ENCODE measurements at places on chromosomes 2 and 18.
A peak's percentile ranks its signal among the peaks of the same experiment; 100 is the strongest.

GRCh38 chr2:28329184-28329583 is 63.5 kb upstream of the FOSL2 start:
- no peak for DNase-seq

DNA sequence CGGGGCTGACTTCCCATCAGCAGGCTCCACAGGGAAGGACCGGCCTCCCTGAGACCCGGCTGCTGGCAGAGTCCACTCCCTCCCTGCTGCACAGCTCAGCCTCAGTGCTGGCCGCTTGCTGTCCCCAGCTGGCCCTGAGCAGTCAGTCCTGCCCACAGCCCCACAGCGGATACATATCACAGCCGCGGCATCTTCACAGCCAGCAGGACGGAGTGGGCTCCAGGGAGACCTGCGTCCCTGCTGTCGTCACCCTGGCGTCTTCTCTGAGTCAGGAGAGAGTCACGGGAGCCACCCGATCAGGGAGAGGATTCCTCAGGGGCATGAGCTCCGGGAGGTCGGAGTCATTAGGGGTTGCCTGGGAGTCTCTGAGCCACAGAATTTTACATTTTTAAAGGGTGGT is 13.1 kb upstream of the SNTG2 start:
- DNase-seq: peak; percentile 43

DNA sequence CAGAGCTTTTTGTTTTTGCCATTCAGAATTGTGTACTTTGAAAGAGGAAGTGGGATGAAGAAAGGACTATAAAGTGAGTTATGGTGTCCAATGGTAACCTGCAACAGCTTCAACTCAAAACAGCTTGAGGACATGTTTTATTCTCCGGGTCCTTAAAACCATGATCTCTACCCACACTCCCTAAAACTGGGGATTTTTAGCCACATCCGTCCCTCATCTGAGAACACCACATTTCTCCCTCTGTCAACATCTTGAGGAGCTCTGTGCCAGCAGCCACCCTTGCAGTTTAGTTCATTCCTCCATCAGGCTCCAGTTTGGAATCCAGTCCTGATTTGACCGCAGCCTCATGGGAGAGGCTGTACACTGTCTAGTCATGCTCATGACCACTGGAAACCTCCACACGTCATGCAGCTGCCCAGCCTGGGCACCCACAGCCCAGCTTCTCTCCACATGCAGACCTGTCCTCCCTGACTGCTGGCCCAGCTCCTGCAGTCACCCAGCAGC is 62.6 kb downstream of the C18orf63 start:
- DNase-seq: no peak

- no peak for DNase-seq
These were observed 34.9 kb upstream of the APCDD1 start for GRCh38 chr18:10419420-10420103.

DNA sequence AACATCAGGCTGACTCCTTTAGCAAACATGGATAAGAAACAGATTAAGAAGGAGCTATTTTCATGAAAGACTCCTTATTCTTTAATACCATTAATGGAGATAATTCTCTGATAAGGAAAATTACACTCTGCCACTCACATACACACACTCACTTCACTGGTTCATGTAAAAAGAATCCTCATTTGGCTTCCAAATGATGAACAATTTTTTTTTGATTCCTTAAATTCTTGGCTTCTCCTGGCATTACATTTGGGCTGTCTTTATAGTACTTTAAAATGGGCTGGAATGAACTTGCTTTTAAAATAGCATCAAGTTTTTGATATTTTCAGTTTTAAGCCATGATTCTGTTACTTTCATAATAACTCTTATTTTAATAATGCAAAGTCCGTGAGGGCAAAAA is 328.6 kb downstream of the SLC8A1 start:
- DNase-seq: no peak

GRCh38 chr18:42348722-42349121 is 393.7 kb downstream of the PIK3C3 start:
- DNase-seq: no peak

GRCh38 chr2:187224989-187225388 is 223.1 kb downstream of the CALCRL start:
- DNase-seq: no peak

GRCh38 chr2:212311807-212312404 is 226.7 kb downstream of the ERBB4 start:
- no peak for DNase-seq

DNA sequence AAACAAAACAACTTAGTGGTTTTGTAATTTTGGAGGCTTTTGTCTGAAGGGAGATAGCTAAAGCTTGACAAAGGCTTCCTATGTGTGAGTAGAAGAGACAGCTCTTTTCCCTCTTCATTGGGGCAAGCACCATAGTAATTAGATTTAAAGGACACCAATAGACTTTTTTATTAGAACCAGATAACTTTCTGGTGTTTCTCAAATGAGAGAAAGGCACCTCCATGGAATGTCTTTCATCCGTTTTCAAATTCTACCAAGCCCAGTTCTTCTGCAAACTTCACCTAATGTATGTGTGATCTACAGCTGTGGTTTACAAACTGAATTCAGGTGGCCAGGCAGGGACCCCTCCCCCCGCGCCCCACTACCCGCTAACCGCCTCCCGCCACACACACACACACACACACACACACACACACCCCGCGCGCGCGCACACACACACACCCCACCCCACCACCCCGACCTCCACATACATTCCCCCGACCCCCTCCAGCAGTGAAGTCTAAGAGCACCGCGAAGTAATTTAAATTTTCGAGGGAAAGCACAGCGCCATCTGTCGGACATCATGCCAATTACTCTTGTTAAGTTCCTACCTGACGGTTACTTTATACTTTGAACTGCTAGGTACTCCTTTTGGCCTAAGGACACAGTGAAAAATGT is 31.6 kb upstream of the PPP1R1C start:
- peak; percentile 63 for DNase-seq

DNA sequence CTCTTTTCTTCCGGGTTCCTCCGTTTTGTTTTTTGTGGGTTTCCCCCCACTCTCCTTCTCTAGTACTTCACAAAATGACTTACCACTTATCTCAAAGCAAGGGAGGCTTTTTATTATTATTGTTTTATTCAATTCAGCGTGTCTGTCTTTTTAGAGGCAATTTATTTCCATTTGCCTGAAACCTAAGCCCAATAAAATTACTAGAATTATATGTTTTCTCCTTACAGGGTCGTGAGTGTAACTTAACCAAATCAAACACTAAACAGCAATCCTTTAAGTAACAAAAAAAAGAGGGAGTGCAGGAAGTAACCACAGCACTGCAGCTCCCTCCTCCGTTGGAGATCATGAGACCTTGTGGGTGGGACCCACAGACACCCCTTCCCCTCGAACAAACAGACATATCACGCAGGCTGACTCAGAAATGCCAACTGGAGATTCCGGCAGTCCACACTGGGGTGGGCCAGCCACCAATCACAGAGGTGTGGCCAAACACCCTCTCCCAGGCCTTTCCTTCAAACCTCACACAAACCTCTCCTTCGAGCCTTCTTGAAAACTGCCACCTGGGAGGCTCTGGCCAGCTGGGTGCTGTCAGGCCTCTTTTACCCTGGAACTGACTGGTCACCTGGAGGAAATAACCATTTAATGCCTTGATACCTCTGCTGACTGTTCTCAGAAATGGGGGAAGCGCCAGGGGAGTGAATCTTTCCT is 207.1 kb upstream of the SMAD2 start:
- DNase-seq: no peak

DNA sequence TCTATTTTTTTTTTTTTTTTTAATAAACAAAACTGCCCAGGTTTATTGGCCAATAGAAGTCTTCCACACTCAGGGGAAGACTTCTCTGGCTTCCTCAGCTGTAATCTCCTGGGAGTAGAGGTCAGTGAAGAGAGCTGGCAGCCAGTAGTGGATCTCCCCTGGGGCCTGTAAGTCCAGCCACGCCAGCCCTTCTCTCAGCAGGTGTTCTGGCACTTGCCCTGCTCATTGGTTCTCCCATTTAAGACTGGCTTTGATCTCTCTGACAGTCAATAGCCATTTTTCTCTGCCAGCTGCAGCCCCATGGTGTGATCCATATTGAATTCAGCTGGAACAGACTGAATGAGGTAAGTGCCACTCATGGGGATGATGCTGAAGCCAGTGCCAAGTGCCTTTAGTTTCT is 170.6 kb upstream of the SPHKAP start:
- no peak for DNase-seq

DNA sequence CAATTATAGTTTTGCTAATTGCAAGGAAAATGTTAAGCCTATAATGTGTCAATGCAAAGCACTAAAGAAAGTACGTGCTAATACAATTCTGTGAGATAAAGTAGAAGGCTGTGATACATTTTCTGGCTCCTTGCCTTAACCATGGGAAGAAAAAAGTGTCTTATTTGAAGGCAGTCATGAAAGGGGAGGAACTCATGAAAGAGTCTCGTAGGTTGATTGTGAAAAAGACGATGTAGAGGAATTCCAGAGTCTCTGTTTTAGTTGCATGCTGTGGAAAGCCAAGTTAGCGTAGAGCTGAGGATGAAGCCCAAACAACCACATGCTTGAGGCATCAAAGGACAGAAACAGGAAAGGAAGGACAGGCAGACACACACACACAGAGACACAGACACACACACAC is 214.1 kb downstream of the MEIS1 start:
- no peak for DNase-seq

GRCh38 chr18:79765491-79766245 is 32.1 kb upstream of the KCNG2 start:
- peak; percentile 23 for DNase-seq

DNA sequence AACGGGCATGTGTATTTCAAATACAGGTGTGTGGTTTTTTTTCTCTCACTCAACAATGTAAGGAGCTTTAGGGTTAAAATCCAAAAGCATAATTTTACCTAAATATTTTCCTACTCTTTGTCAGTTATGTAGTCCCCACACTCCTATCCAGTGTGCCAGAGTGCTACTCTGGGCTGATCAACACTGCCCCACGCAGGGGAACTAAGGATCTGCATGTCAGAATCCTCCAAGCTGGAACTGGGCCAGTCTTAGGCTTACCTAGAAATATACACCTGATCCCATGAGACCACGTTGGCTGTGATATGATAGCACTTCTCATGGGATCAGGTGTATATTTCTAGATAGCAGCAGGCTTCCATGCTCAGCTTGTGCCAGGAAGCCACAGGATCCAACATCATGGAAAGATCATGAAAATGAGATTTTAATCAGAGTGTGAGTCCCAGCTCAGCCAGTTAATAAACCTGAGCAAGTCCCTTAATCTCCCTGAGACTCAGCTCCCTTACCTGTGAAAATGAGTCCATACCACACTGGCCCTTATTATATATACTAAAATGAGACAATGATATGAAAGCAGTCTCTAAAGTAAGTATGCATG is 29.7 kb downstream of the CCDC141 start:
- DNase-seq: no peak

DNA sequence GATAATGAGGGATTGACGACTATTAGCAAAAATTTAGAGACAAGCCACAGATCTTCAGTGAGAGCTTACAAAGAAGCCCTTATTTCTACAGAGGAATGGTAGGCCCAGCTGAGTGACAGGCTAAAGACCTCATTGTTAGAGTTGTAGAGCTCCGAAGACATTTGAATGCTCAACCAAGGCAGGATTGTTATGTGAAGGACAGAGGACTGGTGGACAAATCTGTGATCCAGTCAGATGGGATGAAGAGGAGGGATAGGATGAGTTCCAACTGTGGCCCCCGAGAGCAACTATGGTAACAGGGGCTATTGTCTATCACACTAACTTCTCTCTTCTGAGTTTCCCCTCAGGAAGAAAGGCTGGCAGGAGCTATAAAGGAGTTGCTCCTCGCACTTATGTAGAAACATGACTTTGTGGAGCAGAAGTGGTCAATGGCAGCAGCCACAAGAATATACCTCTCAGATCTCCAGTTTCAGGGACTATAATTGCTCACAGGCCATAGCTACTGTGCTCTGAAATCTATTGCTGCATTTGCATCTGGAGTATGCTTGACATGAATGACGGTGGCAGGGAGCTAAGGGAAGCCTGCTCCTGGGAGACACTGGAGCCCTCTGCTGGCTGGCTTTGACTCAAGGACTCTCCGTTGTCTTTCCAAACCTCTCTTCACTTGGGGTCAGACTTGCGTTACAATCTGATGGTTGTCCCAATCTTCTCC is 50.3 kb upstream of the GREB1L start:
- DNase-seq: no peak

DNA sequence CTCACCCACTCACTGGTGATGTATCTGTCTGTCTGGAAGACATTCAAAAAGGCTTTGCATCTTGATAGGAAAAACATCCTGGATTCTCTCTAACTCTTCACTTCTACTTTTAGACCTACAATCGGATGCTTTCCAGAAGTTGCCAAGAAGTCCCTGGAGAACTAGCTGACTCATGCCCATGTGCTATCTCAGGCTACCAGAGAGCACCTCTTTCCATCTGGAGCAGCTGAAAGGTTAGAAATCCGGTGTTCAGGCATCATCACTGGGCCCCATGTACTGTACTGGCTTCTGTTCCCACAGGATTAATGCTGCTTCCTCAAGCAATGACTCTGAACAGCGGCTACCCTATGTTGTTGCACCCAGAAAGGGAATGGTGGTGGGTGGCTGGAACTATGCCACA is 259.0 kb downstream of the NBAS start:
- no peak for DNase-seq

- DNase-seq: no peak
These were observed 47.4 kb downstream of the DNAJC10 start for GRCh38 chr2:182763311-182763912.

DNA sequence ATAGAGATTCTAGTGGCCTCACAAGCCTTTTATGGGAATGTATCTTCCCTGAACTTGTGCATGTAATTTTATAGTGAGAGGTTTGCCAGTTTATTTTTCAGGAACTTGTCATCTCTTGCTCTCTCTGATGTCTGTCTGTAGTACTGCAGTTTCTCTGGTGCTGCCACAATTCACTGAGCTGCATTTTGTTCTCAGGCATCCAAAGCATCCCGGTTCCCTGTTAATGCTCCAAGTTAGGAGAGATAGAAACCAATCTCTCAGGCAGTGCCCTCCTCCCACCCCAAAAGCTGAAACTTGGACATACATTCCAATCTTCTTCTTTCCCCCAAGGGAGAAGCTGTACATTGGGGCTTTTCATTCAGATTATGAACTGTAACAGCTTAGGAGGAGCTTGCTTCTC is 30.1 kb upstream of the GRB14 start:
- no peak for DNase-seq

- DNase-seq: no peak
These were observed 2016.1 kb upstream of the PIK3C3 start for GRCh38 chr18:39938676-39939608.

DNA sequence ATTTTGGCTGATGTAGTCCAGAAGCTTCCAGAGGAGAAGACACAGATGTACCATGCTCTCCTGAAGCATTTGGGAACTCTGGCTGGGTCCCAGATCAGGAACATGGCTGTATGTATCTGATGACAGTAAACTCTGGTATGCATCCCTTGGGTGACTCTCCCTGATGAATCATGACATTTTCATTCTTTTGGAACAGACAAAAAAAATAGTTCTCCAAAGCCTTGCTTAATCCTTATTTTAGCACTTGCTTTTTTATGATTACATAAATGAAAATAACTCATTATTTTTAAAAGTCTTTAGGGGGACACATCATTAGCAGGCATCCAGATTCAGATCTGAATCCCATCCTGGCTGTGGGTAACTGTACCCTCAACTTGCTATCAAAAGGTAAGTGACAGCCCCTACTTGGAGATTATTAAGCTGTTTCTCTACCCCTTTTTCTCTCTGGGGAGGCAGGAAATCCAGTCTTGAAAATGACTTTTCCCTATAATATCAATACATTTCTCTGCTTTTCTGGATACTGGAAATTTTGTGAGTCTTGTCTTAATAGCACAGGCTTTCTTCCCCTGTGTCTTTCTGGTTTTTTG is 23.3 kb downstream of the AOX1 start:
- no peak for DNase-seq

- DNase-seq: no peak
These were observed 41.8 kb downstream of the MFSD6 start for GRCh38 chr2:190449925-190450324.

All from upper lobe of right lung (tissue), 1 donor.